Small intestine (tissue), 16 donors: ENCODE measurements at places on chromosomes 13 and 19.

DNA sequence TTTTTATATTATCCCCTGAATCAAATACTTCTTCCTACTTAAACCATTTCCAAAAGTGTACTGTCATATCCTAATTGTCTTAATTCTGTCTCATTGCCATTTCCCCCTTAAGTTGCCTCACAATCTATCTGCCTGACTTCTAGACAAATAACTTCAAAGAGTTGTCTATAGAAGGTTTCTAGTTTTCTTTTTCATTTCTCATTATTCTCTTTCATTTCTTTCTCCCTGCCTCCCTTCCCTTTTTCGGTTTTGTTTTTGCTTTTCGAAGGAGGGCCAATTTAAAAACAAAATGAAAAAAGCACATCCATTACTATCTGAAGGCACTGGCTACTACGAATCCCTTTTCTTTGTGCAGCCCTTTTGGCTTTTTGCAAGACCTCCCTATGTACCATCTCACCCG, 367.2 kb downstream of the DNAJC15 start:
- no peaks in the 10 kb centered on the region for H3K4me1 ChIP-seq
- no peak for DNase-seq
- H3K36me3 ChIP-seq: no peaks in the 10 kb centered on the region
- H3K27me3 ChIP-seq: no peaks in the 10 kb centered on the region
- H3K4me3 ChIP-seq: no peak overlapping the region

DNA sequence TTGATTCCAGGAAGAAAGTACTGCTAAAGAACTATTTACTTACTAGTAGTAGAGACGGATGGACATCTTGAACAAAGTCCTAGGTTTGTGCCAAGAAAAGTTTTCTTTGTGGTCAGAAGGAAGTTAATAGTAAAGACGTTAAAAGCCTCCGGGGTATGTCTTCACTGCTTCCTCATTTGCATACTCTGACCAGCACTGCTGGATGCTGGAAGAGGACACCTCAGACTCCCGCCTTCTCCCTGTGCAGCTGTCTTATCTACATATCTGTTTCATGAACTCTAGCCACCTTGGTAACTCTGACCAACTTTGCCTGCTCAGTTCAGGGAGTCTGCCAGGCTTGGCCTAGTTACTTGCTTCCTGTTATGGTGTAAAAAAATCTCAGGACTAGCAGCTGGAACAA, 1109.1 kb upstream of the MIR17HG start:
- H3K27ac ChIP-seq: no peak overlapping the region
- H3K4me1 ChIP-seq: no peaks in the 10 kb centered on the region
- H3K36me3 ChIP-seq: no peaks in the 10 kb centered on the region
- H3K27me3 ChIP-seq: no peaks in the 10 kb centered on the region
- DNase-seq: peak; percentile 2
- H3K4me3 ChIP-seq: no peak overlapping the region

GRCh38 chr19:3358689-3359014, 7.7 kb upstream of the NFIC start:
- no peak overlapping the region for H3K27ac ChIP-seq
- H3K36me3 ChIP-seq: no peaks in the 10 kb centered on the region
- no peak for DNase-seq
- H3K4me1 ChIP-seq: no peaks in the 10 kb centered on the region
- peaks cover 49% of the 10 kb centered on the region for H3K27me3 ChIP-seq

DNA sequence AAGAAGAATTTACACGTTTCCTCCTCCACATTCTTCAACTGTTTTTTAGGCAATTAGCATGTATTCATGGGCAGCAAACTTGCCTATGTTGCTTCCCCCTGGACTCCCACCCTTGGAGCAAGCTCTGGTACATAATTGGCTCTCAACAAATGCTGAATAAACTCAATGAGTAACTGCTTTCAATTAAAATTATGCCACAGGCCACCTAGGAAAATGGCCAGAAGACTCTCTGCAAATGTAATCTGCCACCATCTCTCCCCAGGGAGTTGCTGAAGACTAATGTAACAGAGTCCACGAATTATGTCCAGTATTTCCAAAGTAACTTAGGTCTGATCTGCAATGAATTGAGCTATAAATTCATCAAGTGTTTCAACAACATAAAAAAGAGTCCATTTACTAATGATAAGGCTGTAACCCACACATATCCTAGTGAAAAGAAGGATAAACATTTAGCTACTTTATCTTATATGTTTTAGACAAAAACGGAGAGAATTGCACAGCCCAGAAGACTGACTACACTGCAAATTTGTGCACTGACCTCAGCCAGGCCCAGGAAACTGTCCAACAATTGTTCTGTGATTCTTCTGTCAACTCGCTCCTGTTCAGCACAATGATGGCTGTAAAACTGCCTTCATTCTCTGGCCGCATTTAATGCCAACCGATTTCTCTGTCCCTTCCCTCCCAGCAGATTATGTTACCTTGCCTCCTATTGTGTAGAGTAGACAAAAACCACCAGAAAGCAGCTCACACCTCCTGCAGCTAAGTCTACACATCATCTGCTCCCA, 808.6 kb upstream of the ARGLU1 start:
- no peaks in the 10 kb centered on the region for H3K36me3 ChIP-seq
- H3K27me3 ChIP-seq: no peaks in the 10 kb centered on the region
- no peak overlapping the region for H3K27ac ChIP-seq
- H3K4me3 ChIP-seq: no peak overlapping the region
- H3K4me1 ChIP-seq: no peaks in the 10 kb centered on the region

- H3K4me1 ChIP-seq: peaks cover 2% of the 10 kb centered on the region
- H3K36me3 ChIP-seq: peaks cover 50% of the 10 kb centered on the region
- H3K4me3 ChIP-seq: peak overlapping the region; percentile 1
- DNase-seq: peak; percentile 53
Observed at GRCh38 chr19:18868380-18869022, 27.5 kb downstream of the CERS1 start.
